ENCODE measurements at places on chromosomes 4 and X.

GRCh38 chr4:113815826-113816225 is 54.3 kb upstream of the CAMK2D start:
- DNase-seq = no peak

- DNase-seq = no peak
These were observed 161.2 kb downstream of the GLRA2 start for GRCh38 chrX:14690553-14690952.

DNA sequence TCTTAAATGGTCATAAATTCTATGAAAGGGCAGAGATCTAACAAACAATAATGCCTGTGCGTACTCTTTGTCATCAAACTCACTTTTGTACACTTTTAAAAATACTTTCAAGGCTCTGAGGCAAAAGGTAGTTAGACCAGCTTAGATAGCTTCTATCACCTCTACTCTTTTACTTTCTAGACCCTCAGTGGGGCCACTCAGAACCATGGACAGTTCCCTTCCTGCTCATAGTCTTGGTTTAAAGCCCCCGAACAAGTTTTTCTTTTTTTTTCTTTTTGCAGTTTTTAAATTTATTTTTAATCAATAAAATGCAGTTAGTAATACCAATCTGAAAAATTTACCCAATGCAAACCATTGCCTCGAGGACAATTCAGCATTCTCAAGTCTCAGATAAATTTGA is 460.5 kb upstream of the CNKSR2 start:
- no peak for DNase-seq

GRCh38 chrX:110743679-110744340 is 51.8 kb downstream of the CHRDL1 start:
- no peak for DNase-seq

GRCh38 chr4:174281901-174282300 is 1.6 kb downstream of the FBXO8 start:
- no peak for DNase-seq

DNA sequence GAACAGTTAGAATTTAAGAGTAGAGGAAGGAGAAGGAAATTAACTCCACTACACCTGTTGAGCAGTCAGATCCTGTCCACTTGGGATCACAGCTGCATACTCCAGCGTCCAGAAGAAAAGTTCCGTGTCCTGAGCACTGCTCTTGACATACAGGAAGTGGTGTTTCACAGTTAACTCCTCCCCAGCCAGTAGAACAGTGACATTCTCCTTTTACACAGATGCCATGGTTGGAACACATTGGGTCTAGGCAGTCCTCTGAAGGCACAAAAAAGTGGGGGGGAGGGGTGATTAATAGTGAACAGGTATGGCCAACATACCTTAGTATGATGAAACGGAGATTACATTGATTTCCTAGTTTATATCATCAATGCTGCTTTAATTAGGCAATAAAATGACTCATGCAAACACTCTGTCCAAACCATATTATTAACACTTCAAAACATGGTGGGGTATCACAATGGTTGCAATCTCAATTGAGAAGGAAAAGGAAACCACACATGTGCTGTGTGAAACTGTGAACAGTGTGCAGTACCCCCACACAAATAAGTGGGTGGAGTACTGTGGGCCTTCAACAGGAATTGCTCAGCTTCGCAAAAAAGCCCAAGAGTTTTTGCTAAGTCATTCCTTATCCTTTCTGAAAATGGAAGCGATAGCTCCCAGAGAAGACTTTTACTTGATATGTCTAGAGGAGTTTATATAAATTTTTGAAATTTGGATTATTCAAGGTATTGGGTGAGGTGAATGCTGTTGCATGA is 295.6 kb downstream of the SH2D1A start:
- DNase-seq = no peak

DNA sequence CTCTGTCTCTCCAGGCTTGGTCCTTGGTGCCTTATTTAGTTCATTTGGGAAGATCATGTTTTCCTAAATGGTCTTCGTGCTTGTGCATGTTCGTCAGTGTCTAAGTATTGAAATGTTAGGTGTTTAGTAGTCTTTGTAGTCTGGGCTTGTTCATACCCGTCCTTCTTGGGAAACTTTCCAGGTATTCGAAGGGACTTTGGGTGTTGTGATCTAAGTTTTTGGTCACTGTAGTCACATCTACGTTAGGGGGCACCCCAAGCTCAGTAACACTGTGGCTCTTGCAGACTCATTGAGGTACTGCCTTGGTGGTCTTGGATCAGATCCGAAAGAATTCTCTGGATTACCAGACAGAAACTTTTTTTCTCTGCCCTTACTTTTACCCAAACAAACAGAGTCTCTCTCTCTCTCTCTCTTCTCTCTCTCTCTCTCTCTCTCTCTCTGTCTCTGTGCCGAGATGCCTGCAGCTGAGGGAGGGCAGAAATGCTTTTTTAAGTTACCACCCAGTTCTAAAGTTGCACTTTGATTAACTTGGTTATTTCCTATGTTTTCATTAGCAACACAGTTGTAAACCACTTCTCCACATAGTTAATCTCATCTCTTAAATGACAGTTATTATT is 67.6 kb upstream of the SLC7A3 start:
- no peak for DNase-seq

- no peak for DNase-seq
These were observed 15.4 kb downstream of the HTR2C start for GRCh38 chrX:114599305-114599704.

DNA sequence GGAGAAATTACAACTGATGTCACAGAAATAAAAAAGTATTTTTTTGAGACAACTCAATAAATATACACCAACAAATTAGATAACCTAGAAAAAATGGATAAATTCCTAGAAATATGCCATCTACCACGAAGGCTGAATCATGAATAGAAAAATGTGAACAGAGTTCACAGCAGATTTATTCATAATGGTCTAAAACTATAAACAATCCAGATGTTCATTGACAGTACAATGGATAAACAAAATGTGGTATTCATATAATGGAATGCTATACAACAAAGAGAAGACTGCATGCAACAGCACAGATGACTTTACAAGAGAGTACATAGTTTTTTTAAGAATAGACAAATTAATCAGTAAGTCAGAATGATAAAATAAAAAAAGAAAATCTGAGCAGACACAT is 55.2 kb downstream of the CLOCK start:
- no peak for DNase-seq

DNA sequence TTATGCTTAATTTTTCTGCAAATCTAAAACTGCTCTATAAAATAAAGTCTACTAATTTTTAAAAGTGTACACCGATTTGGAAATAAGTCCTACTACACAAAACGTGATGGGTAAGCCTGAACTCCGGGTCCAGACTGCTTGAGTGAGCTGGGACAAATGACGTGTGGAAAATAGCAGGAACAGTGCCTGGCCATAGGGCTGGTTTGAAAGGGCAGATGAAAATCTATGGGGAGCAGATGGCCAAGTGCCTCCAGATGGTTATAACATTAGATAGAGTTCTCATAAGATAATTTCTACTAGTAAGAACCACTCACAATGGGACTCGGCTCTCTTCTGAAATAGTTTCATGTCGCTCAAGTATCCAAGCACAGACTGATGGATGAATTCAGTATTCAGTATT is 52.5 kb downstream of the F11 start:
- DNase-seq = no peak

DNA sequence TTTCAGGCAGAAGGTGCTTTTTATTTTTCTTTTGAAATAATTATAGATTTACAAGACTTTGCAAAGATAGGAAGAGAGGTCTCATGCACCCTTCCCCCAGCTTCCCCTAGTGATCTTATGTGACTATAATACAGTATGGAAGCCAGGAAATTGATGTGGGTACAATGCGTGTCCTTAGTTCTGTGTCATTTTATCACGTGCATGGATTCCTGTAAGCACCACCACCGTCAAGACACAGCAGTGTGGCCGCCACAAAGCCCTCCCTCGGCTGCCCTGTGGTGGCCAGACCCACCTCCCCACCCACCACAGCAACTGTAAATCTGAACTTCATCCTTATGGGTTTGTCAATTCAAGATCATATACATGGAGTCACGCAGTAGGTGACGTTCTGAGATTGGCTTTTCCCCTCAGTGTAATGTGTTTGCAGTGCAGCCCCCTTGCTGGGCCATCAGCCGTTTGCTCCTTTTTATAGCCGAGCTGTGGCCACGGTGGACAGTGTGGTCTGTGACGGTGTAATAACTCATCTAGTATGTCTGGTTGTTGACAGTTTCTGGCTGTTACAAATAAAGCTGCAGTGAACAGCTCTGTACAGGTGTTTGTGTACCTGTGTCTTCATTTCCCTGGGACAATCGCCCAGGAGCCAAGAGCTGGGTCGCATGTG is 10.9 kb upstream of the HTRA3 start:
- DNase-seq = no peak

GRCh38 chr4:151992332-151993154 is 231.7 kb upstream of the GATB start:
- no peak for DNase-seq

DNA sequence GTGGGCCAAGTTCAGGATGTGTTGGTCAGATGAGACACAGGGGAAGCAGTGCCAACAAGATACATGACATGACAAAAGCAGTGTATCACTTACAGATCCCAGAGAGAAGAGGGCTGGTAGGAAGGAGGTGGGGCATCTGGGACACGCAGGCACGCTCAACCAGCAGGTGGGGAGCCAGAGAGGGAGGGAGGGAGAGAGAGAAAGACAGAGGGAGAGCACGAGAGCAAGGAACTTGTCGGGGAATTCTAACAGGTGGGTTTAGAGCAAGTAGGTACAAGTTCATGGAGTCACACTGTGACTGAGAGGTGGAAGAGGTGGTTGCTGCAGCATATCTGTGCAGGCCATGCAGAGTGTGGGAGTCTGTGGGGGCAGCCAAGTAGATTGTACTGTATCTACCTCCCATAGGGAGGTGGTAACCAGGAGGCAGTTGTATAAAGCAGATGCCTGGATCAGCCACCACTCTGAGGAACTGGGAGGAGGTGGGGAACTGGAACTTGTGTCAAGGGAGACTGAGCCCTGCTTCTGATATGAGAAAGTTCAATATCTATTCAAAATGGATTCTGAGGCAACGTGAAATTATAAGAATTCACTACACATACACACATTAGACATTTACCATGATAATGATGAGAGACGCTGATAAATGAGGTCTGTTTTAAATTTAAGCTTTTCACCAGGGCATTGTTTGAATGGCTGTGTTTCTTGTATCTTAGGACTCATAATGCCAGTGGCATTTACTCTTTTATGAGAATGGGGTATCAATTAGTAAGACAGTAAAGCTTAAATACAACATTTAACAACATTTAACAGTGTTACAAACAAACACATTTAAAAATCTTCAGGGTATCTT is 43.7 kb downstream of the BBS12 start:
- DNase-seq = no peak
